ENCODE measurements at places on chromosomes 7 and 10.

DNA sequence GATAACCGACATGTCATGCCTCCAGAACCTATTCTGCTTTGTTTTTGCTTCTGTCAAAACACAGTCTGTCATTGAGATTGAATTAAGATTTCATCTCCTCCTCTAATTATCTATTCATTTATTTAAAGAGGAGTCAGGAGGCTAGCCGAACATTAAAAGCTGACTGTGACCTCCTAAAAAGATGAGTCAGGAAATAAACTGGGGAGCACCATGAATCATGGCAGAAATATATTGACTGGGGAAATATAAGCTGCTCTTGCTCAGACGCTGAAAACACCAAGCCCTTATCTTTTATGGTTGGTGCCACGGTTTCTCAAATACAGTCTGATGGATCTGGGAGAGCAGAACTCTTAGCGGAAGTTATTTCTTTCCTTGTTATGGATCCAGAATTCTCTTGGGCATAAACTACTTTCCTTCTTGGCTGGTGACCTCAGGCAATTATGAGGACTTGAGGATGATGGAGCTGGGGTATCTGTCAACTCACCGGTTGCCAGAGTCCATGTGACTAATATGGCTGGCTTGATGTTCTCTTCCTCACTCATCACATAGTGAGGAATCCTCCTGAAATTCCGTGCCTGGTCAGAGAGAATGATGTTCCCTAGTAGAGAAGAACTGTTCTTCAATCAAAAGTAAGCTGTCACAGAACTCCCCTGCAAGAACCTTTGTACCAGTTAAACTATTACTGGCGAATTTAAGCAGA is 307.6 kb upstream of the PHYHIPL start:
- DNase-seq: no peak

GRCh38 chr7:33885290-33886148 is 19.8 kb upstream of the BMPER start:
- DNase-seq: no peak

DNA sequence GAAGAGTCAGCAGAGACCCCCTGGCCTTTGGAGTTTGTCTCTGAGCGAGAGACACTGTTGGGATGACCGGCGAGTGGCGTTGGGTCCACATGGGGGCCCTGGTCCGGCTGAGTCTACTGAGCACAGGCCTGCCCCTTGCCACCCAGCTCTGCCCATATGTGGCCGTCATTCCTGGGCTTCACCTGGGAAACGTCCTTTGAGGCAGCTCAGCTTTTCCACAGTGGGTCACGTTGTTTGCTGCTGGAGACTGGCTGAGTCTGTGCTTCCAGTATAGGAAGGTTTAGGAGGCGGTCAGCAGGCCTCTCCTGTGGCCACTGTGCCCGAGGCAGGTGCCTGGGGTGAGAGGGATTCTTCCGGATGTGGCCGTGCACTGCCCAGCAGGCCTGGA is 17.1 kb downstream of the ADAM8 start:
- DNase-seq: no peak

GRCh38 chr7:40983111-40983510 is 719.8 kb downstream of the INHBA start:
- DNase-seq: no peak

DNA sequence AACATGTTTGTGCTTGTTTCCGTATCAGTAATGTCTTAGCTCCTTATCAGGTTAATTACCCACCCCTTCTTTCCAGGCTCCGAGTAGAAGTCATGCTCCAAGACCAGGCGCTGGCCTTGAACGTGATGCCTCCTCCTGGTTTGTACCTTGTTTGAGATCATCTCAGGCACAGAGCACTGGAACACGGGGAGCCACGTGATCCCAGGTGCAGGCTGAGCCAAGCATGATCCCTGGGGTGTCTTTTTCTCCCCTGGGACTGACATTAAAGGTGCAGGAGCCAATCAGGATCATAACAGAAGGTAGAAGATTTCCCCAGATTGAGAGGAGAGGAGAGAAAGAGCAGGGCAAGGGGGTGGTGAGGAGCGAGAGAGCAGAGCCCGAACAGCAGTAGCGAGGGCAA is 626.1 kb upstream of the GALNT17 start:
- no peak for DNase-seq

- no peak for DNase-seq
Measured at GRCh38 chr10:49207936-49208487, 19.8 kb upstream of the TMEM273 start.

DNA sequence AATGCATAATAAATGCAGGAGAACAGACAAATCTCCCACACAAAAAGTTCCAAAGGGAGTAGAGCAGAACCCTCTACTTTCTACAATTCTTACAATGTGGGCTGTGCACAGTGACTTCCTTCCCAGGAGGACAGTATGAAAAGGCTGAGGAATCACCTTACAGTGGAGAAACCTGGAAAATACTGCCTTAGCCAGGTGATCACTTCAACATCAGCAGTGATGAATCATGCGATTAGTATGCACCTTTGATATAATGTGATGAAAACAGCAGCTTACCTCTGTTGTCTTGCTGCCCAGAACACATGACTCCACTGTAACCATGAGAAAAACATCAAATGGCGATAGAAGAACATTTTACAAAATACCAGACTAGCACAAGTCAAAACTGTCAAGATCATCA is 329.7 kb upstream of the POM121L12 start:
- DNase-seq: no peak

DNA sequence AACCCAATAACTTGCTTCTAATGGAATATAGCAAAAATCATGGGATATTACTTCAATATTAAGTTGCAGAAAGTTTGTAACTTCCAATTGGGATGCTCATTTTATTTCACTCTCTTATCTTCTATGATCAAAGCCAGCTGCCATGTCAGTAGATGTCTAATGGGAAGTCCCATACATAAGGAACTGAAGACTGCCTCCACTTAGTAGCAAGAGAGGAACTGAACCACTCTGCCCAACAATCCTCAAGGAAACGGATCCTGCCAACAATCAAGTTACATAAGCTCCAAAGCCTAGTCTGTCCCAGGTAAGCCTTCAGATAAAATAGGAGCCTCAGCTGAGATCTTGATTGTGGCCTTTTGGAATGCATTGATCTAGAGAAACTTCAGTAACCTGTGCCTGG is 431.5 kb upstream of the PCDH15 start:
- no peak for DNase-seq

- no peak for DNase-seq
Measured at GRCh38 chr7:104366390-104366789, 38.0 kb downstream of the LHFPL3 start.

DNA sequence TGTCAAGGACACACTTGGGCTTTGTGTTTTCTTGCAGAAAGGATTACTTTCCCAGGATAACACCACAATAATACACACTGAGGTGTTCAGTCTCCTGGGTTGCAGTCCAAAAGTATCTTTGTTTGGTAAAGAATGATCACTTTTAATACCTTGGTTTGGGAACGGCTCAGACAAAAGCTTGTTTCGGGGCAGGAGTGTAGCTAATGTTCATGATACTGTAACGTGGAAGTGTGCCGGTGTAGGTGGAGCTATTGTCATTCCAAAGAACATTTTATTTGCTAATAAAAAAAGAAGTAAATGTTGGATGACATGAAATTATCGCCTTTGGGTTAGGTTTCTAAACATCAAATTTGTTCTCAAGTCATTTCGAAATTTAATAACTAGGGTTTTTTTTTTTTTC is 1.2 kb downstream of the EIF4H start:
- no peak for DNase-seq

DNA sequence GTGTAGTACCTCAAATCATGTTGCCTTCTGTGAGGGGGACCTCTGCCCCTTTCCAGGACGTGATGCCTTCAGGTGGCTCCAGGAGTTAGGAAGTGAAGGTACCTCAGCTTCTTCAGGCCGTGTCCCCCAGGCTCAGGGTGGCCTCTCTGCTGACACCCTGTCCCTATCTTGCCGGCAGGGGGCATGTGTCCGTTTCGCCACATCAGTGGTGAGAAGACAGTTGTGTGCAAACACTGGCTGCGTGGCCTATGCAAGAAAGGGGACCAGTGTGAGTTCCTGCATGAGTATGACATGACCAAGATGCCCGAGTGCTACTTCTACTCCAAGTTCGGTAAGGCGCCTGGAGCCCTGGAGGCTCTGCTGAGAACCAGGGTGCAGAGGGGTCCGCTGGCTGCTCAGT is 9.2 kb downstream of the CPSF4 start:
- DNase-seq: no peak

GRCh38 chr10:114077815-114078219 is 34.2 kb downstream of the ADRB1 start:
- DNase-seq: no peak

DNA sequence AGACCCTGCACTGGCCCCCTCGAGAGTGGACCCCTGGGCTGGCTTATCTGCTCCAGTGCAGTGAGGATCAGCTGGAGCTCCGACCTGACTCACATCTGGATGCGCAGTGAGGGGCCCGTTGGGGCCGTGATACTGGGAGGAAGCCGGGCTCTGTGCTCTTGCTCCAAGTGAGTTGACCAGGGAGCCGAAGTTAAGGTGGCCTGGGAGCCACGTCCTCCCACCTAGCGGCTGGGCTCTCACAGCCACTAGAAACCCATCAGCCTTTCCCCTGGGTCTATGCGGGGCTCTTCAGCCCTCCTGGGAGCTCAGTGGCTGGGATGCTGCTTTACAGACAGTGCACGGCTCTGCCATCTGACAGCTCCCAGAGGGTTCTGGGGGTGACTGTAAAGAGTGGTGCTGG is 9.1 kb downstream of the ALKBH4 start:
- no peak for DNase-seq

GRCh38 chr10:104424719-104425118 is 71.1 kb downstream of the CFAP58 start:
- no peak for DNase-seq

DNA sequence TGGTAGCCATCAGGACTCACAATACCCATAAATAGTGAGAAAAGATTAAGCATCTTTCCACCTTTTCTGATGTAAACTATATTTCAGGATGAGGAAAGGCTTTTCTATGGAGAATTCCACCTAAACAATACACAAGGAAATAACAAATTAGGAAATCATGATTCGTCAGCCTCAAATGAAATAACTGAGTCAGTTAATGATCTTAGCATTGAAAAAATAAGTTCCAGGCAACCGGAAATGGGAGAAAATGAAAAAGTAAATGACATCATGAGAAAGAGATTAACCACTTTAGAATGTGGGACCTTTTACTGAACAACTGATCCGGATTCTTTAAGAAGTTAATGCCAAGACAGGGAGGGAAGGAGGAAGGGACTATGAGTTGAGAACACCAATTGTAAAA is 742.3 kb downstream of the TNS3 start:
- DNase-seq: no peak

DNA sequence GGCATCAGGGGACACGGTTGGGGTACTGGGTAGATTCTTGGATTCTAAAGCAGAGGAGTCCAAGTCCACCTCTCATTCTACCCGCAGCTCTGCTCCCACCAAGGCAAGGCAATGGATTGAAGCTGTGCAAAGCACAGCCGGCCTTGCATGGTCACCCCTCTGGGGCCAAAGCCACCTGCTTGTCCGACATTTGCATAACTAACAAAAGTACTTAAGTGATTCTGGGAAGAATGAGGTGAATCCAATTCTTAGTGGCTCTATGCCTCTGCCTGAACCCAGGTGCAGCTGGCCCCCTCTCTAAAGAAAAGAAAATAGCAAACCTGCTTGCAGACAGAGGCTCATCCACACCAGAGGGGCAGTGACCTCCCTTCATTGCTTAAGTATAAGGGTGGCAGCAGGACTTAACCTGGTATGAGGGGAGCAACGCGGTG is 10.7 kb upstream of the COBL start:
- DNase-seq: no peak

GRCh38 chr7:158685693-158686092 is 18.9 kb downstream of the NCAPG2 start:
- DNase-seq: no peak

DNA sequence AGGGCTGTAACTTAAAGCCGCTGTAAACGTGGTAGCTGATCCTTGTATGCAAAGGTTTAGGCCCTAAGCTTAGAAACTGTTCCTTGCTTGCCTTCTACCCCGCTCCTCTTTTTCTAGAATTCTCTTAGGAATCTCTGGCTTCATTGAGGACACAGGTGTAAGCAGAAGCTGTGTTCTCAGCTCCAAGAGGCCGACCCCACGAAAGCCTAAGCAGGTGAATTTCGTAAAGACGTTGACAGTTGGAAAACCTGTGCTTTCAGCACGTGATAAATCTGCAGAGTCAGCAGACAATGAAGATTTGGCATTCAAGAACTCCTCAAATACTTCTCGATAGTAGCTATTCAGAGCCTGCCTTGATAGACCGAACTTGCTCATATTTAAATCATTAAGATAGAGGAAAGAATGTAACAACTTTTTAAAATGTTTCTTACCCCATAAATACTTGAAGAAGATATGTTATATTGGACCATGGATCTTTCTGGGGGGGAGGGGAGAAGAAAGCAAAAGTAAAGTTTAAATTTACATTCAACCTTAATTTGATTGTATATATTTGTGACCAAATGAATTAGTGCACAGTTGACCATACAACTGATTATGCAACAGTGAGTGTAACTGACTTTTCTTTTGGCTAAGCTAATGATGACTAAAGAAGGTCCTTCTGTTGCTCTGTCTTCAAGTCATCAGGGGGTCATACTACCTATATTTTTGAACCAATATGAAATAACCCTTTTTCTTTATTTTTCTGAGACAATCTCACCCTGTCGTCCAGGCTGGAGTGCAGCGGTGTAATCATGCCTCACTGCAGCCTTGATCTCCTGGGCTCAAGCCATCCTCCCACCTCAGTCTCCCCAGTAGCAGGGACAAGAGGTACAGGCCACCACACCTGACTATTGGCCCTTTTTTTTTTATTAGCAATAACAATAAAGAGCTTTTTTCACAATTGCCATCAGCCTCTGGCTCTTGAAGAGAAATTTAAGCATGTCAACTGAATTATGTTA is 1.2 kb upstream of the GDI2 start:
- no peak for DNase-seq

GRCh38 chr10:29703271-29703670 is 68.5 kb upstream of the SVIL start:
- no peak for DNase-seq

GRCh38 chr10:74206746-74207145 is 55.7 kb downstream of the ADK start:
- no peak for DNase-seq

DNA sequence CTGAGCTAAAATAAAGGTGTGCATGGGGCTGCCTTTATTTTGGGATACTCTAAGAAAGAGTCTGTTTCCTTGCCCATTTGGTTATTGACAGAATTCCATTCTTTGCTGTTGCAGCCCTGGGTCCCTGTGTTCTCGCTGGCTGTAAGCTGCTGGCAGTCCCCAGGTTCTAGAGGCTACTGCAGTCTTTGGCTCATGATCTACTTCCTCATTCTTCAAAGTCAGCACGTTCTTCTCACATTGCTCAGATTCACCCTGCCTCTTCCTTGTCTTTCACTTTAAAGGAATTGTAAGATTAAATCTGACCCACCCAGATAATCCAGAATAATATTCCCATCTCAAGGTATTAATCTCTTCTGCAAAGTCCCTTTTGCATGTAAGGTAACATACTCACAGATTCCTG is 620.3 kb downstream of the CCSER2 start:
- no peak for DNase-seq
